ENCODE measurements at places on chromosomes 12 and 14.
A peak's percentile ranks its signal among the peaks of the same experiment; 100 is the strongest.

GRCh38 chr12:102879144-102879763, 37.8 kb downstream of the PAH start:
- peak; percentile 84 for DNase-seq

DNA sequence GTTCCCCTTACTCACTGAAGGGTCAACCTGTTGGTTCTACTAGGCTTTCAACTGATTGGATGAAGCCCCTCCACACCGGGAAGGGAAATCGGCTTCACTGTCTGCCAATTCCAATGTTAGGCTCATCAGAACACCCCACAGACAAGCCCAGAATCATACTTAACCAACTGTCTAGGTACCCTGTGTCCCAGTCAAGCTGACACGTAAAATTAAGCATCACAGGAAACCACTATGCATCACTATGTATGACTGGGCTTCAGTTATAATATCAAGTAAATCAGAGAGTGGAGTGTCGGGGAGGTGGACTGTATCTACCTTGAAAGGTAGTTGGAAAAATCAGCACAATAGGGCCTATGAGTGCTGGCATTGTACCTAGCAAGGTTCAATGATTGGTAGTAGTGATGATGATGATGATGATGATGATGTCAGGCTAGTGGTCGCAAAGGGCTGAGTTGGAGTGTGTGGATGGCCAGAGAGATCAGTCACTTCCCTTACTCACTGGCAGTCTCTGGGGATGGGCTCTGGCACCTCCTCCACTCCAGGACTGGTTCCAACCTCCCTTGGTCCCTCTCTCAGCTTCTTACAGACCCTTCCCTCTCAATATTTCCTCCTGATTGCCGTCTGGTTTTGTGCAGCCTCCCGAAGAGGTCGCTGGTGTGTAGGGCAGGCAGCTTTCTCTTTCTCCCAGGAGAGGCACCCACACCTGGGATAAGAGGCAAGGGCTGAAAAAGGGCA, 3.3 kb upstream of the ATG101 start:
- DNase-seq = no peak

GRCh38 chr14:52464175-52464574, 88.1 kb downstream of the TXNDC16 start:
- DNase-seq = no peak

DNA sequence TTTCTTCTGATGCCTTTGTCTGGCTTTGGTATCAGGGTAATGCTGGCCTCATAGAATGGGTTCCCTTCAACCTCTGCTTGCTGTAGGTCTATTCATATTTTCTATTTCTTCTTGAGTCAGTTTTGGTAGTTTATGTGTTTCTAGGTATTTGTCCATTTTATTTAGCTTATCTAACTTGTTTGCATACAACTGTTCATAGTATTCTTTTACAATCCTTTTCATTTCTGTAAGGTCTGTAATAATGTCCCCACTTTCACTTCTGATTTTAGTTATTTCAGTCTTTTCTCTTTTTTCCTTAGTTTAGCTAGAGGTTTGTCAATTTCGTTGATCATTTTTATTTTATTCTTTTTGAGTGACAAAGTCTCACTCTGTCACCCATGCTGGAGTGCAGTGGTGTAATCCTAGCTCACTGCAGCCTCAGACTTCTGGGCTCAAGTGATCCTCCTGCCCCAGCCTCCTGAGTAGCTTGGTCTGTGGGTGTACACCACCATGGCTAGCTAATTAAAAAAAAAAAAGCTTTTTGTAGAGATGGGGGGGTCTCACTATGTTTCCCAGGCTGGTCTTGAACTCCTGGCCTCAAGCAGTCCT, 11.7 kb downstream of the TTLL5 start:
- no peak for DNase-seq

DNA sequence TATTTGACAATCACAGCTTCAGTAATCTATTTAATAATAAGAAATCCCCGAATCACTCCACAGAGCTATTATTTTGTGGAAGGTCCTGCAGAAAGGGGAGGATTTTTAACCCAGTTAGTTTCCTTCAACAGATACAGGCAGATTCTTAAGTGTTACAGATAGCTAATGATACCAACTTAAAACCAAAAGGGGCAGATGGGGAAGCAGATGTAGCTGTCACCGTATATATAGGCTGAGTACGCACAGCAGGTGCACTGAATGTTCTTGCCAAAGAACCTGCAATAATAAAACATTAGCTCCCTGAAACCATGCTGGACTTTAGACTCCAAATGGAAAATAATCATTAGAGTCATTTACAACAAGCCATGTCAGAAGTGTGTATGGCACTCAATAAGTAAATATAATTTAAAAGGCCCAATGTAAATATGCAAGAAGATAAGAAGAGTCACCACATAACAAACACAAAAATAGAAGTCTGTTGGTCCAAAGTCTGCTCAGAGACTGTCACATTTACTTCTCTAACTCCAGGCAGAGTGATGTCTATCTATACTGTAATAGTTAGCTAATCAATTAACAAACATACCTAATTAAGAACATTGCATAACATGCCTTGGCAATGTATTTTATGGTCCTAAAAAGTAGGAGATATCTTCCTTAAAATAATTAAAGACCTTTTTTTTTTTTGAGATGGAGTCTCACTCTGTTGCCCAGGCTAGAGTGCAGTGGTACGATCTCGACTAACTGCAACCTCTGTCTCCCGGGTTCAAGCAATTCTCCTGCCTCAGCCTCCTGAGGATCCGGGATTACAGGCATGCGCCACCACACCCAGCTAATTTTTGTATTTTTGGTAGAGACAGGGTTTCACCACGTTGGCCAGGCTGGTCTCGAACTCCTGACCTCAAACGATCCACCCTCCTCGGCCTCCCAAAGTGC, 78.8 kb downstream of the SEC23A start:
- no peak for DNase-seq

DNA sequence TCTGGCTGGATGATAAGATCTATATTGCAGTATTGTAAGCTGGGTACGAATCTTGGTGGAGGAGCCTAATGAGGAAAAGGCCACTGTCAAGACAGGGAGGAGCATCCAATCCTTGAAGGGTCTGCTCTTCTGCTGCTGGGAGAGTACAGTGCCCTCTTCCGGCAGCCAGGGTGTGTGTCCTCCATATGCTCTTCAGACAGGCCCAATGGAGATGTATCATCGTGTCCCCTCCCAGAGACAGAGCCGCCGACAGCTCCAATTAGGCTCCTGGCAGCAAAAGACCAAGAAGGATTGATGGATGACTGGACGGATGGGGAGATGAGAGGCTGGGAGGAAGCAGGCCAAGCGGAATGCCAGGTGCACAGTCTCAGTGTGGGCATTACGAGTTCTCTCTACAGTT, 51.6 kb upstream of the PIWIL1 start:
- DNase-seq = no peak

DNA sequence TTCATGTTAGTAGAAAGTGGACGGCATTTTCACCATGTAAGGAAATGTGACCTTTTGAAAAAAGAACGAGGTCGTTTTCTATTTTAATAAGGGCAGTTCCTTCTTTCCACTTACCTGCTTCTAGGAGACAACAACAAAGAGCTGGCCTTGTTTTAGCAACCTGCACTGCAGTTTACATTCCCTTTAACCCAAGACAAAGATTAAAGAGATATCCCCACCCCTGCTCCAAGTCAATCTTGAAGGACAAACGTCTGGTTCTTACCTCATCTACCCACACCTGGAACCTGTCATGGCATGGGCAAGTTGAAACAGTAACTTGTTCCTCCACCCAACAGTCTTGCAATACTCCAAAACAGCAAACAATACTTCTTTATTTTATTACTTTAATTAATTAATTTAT, 32.7 kb downstream of the ZCCHC8 start:
- DNase-seq = no peak

GRCh38 chr14:98244162-98244948, 1027.6 kb downstream of the BCL11B start:
- DNase-seq = no peak

DNA sequence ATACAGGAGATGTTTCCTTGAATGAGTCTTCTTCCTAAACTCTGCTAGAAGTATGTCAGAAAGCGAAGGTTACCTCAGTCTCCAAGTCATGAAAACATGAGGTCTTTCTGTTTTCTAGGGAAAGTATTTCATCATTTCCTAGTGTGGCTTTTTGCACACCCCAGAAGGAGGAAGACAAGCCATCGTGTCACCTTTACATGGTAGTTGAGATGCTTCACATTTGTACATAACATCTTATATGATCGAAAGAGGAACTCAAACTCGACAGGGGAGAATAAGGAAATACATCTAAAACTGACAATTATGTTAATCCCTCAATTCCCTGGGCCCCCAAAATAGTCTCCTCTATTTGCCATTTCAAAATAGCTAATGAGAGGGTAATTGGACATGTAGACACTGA, 214.1 kb upstream of the PLEKHG7 start:
- no peak for DNase-seq

- no peak for DNase-seq
These were observed 181.3 kb upstream of the FKBP4 start for GRCh38 chr12:2613326-2614073.

GRCh38 chr12:19410211-19410610, 29.1 kb upstream of the AEBP2 start:
- peak; percentile 40 for DNase-seq

DNA sequence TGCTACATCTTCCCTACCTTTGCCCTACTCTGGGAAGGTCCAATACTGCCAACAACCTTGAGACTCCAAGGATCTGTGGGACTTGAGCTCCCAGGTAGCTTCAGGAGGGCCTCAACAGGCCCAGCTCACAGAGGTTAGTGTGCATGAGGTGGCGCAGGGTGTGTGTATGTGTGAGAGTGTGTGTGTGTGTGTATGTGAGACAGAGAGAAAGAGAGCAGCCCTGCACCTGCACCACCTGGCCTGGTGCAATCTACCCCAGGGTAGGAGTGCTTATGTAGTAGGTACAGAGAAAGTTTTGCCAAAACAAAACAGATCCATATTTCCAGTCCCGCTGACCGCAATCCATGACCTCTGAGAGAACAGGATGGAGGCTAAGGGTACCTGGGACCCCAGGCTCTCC, 24.6 kb downstream of the TMEM229B start:
- DNase-seq = no peak

- no peak for DNase-seq
These were observed 61.9 kb upstream of the BEGAIN start for GRCh38 chr14:100649173-100649519.

GRCh38 chr14:100866666-100867630, 36.6 kb downstream of the RTL1 start:
- DNase-seq = no peak

GRCh38 chr12:81644503-81644902, 114.6 kb downstream of the PPFIA2 start:
- peak; percentile 63 for DNase-seq

- no peak for DNase-seq
These were observed 17.7 kb downstream of the SMCO2 start for GRCh38 chr12:27464220-27464554.

DNA sequence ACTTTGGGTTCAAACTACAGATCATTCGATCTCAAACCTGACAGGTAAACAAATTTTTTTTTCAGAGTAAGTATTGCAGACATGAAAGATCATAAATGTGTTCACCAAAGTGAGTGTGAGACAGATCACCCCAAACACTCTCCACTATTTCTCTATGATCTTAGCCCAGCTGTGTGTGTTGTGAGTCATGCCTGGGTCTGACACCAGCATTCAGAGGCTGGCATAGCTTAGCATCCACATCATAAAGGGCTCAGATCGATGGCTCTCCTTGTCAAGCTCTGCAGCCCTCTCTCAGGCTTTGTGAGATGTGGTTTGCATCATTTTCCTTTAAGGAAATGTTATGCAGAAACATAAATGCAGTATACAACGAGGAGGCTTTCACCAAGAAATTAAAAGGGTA, 164.9 kb downstream of the ETV6 start:
- DNase-seq = no peak

GRCh38 chr14:100894416-100894815, 9.1 kb downstream of the RTL1 start:
- DNase-seq = no peak

DNA sequence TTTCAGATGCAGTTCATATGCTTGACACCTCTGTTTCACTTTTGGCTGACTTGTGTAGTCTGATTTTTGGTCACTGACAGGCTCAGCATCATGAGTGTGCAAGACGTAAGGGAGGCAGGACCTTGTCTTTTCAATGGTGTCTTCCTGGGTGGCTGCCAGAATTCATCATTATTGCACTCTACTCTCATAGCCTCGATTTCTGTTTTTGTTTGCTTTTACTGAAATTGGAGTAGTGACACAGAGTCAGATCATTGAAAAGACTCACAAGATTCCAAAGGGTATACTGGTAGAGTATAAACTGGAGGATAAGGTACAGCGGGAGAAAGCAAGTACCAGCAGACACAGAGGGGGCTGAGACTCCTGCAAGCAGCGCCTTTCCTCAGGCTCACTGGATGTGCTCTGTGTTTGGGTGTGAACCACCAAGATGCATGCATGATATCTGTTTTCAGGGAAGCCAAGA, 126.3 kb upstream of the FGD4 start:
- no peak for DNase-seq

- DNase-seq = no peak
These were observed at the start of gene KLRC1 for GRCh38 chr12:10453156-10453555. KLRC1 (minus strand) TSS chr12:10453377; CDS start chr12:10451156, 2,221 bp downstream.

GRCh38 chr12:4448943-4449850, 3.6 kb upstream of the FGF6 start:
- DNase-seq = no peak

GRCh38 chr12:104352106-104352713, 48.7 kb downstream of the EID3 start:
- DNase-seq = no peak
